SJCRH30 (cell line): ENCODE measurements at places on chromosomes 5 and 9. TPM values are rescaled to one million over a fixed set of nuclear protein-coding genes. Genes with fewer than 3 reads are reported as not detected.

PRDM9 gene
- total RNA-seq, result not detected in 2 replicates

SHC3 gene
- under 0.01 TPM in 1 of 2 replicates, not detected in the other for total RNA-seq

DNA sequence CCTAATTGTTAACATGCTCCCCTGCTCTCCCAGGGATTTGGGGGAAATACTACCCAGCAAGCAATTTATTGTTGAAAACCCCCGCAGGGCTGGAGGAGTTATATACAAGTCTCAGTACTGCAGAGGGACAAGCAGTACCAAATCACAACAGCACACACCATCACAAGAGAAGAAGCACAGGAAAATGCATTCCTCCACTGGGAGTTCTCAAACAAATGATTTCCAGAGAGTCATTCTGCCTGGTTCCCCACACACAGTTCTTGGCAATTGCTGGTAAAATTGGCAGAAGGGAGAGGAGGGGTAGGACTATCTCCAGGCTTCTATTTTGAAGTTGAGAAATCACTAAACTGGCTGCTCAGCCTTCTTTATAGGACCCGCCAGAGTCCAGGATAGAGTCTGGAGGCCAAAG lies 16.8 kb downstream of the SIL1 start:
- H3K36me3 ChIP-seq, result no peaks in the 10 kb centered on the region
- no peak overlapping the region for H3K27ac ChIP-seq
- H3K27me3 ChIP-seq, result no peaks in the 10 kb centered on the region
- no peaks in the 10 kb centered on the region for H3K4me1 ChIP-seq
- no peak overlapping the region for H3K4me3 ChIP-seq

- no peak overlapping the region for H3K4me3 ChIP-seq
- no peak for DNase-seq
- peaks cover 3% of the 10 kb centered on the region for H3K36me3 ChIP-seq
- no peaks in the 10 kb centered on the region for H3K27me3 ChIP-seq
- no peaks in the 10 kb centered on the region for H3K4me1 ChIP-seq
These were observed 47.1 kb downstream of the EHMT1 start for GRCh38 chr9:137665697-137666512.

TMC1 gene
- total RNA-seq, result not detected in 2 replicates

- H3K4me1 ChIP-seq, result peaks cover 14% of the 10 kb centered on the region; the same call in 1 of the 2 replicates
- no peak overlapping the region for H3K4me3 ChIP-seq
- no peak for DNase-seq
- H3K27ac ChIP-seq, result no peak overlapping the region
- H3K36me3 ChIP-seq, result no peaks in the 10 kb centered on the region
- no peaks in the 10 kb centered on the region for H3K27me3 ChIP-seq
These were observed 567.2 kb downstream of the PTPRD start for GRCh38 chr9:10045598-10045997.

GRCh38 chr9:1007312-1007711 lies 30.9 kb downstream of the DMRT3 start:
- peak; percentile 86 for DNase-seq
- no peaks in the 10 kb centered on the region for H3K27me3 ChIP-seq
- no peaks in the 10 kb centered on the region for H3K36me3 ChIP-seq
- peaks cover 21% of the 10 kb centered on the region for H3K4me1 ChIP-seq

ADAMTS12 gene
- 16.8 and 17.5 TPM in 2 replicates for total RNA-seq

DNA sequence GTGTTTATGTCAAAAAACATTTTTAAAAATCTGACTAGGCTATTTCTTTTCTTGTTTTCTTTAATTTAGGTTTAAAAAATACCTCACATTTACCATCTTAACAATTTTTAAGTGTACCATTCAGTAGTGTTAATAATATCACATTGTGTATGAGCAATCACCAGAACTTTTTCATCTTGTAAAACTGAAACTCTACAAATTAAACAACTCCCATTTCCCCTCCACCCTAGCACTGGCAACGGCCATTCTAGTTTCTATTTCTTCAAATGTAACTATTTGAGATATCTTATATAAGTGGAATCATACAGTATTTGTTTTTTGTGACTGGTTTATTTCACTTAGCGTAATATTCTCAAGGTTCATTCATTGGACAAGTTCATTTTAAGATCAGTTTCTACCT lies 27.7 kb downstream of the PLCXD3 start:
- H3K27me3 ChIP-seq, result no peaks in the 10 kb centered on the region
- no peaks in the 10 kb centered on the region for H3K4me1 ChIP-seq
- no peak overlapping the region for H3K4me3 ChIP-seq
- H3K36me3 ChIP-seq, result no peaks in the 10 kb centered on the region

DNA sequence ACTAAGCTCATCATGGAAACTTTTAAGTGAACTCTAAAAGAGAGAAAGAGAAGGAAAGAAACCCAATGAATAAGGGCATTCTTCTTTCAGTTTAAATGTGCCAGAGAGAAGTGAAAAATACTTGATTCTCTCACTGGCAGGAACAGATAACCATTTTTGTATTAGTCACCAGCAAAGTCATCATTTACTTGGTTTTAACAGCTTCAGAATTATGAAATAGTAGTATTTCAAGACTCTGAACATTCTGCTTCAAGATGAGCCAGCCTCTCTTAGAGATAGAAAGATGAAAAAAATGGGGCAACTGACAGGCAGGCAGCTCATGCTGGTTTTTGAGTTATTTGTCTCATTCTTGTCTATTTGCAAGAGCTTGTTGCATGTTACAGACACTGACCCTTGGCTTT lies 103.5 kb downstream of the GCNT1 start:
- DNase-seq, result no peak
- H3K27me3 ChIP-seq, result 0 out of 2 replicates have a peak, but pooled peaks cover 3% of the 10 kb centered on the region
- no peaks in the 10 kb centered on the region for H3K4me1 ChIP-seq
- H3K27ac ChIP-seq, result no peak overlapping the region
- no peaks in the 10 kb centered on the region for H3K36me3 ChIP-seq
- H3K4me3 ChIP-seq, result no peak overlapping the region

GRCh38 chr5:170774831-170775230 lies 8.7 kb upstream of the GABRP start:
- no peak overlapping the region for H3K4me3 ChIP-seq
- H3K4me1 ChIP-seq, result no peaks in the 10 kb centered on the region
- no peak overlapping the region for H3K27ac ChIP-seq
- no peak for DNase-seq
- H3K27me3 ChIP-seq, result no peaks in the 10 kb centered on the region; the same call in 1 of the 2 replicates

- no peak overlapping the region for H3K4me3 ChIP-seq
- H3K27me3 ChIP-seq, result no peaks in the 10 kb centered on the region
These were observed 273.2 kb upstream of the PANK3 start for GRCh38 chr5:168852329-168852728.

DNA sequence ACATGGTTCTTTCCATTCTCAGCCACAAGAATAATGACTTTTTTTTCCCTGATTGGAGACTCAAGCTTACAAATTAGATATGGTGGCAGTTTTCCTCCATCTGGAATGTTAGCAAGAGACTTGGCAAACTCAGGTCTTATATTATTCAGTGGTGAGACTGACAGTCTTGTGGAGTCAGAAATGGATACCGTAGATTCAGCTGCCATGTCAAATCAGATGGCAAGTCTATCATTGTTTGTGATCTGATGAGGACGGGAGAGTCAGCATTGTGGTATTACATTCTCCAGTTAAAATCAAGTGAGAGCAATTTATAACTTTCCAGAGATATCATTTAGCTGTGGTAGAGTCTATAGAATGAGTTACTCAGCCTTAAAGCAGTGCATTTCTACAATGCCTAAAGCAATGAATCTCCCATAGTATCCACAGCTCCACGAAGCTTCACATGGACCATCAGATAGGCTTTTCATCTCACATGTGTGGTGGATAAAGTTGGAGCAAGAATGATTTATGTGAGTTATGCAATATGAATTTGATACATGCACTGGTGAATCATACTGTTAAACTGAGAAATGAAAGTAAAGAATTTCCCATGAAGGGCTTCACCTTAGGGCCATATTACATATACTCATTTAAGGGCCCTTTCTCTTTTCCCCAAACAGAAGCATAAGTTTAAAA lies 430.6 kb downstream of the ZNF608 start:
- no peaks in the 10 kb centered on the region for H3K36me3 ChIP-seq
- H3K27ac ChIP-seq, result peak overlapping the region; percentile 52
- no peak overlapping the region for H3K4me3 ChIP-seq

- no peak for DNase-seq
- H3K4me3 ChIP-seq, result no peak overlapping the region
- H3K36me3 ChIP-seq, result peaks cover 2% of the 10 kb centered on the region
- H3K27me3 ChIP-seq, result no peaks in the 10 kb centered on the region
These were observed 52.5 kb downstream of the OXCT1 start for GRCh38 chr5:41817625-41818301.

DNA sequence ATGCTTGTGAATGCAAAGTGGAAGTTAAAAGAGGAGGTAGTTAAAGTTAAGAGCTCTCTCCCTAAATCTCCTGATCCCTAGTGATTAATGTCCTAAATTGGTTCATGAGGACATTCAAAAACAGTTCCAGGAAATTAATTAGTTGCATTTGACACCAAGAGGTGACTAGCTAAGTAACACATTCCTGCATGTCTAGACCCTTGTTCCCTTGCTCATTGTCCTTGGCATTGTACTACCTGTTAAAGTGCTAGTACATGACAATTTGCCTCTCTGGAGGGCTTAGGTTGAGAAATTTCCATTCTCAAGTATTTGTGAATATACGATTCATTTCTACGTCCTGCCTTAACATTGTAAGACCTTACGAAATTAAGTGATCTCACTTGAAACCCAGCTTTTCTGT lies 278.6 kb upstream of the CDH10 start:
- DNase-seq, result no peak
- no peaks in the 10 kb centered on the region for H3K4me1 ChIP-seq
- no peaks in the 10 kb centered on the region for H3K27me3 ChIP-seq
- H3K4me3 ChIP-seq, result no peak overlapping the region

BAAT gene
- total RNA-seq, result 0.10 TPM in 2 replicates

GRCh38 chr5:93616538-93617174 lies 33.6 kb downstream of the NR2F1 start:
- H3K27ac ChIP-seq, result no peak overlapping the region
- H3K27me3 ChIP-seq, result no peaks in the 10 kb centered on the region
- H3K4me3 ChIP-seq, result no peak overlapping the region
- no peaks in the 10 kb centered on the region for H3K4me1 ChIP-seq
- no peaks in the 10 kb centered on the region for H3K36me3 ChIP-seq
- DNase-seq, result no peak

- H3K36me3 ChIP-seq, result no peaks in the 10 kb centered on the region
- H3K27me3 ChIP-seq, result no peaks in the 10 kb centered on the region
- DNase-seq, result no peak
- H3K4me3 ChIP-seq, result no peak overlapping the region
- no peak overlapping the region for H3K27ac ChIP-seq
These were observed 192.1 kb upstream of the CLINT1 start for GRCh38 chr5:158051036-158051435.
